ENCODE measurements at places on chromosomes 6 and 20. TPM values are rescaled to one million over a fixed set of nuclear protein-coding genes. Genes with fewer than 3 reads are reported as not detected.

DNA sequence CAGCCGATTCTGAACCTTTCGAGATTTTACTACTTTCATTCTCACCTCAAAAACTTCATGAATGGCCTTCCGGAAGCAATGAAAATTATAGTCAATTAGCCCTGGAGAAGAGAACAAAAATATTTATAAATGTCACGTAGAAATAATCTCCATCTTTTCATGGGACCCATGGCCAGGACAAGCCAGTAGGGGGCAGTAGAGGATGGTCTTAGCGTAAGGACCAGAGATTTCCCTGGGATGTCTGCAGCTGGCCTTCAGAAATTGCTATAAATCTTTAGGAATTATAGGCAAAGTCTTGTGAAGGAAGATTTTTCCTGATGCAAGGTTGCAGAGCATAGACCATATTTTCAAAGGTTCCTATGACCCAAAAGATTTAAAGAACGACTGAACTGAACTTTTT is 15.6 kb upstream of the UBE2J1 start:
- peak; percentile 30 for DNase-seq

DNA sequence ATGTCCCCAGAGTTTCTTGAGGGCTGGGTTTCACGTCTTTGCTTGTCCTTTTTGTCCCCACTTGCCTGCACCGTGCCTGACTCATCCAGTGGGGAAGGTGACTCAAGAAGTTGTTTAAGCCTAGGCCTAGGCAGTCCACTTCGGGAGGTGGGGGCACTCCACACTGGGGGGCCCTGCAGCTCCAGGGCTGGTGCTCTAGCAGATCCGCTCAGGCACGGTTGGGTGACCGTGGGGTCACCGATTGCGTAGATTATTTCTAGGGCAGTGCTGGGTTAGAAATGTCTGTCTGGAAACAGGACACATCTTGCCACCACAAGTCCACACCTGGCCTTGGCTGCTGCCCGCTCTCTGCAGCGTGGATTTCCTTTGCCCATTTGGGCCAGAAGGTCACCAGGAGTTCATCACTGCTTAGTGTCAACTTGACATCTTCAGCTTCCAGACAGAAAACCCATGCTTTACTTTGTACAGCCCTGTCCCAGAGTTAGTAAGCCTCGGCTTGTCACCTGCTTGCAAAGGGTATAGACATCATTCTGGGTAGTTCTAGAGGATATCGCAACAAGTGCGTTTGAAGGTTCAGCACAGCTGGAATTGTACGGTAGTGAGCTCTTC is 13.6 kb upstream of the C20orf144 start:
- DNase-seq: no peak

DNA sequence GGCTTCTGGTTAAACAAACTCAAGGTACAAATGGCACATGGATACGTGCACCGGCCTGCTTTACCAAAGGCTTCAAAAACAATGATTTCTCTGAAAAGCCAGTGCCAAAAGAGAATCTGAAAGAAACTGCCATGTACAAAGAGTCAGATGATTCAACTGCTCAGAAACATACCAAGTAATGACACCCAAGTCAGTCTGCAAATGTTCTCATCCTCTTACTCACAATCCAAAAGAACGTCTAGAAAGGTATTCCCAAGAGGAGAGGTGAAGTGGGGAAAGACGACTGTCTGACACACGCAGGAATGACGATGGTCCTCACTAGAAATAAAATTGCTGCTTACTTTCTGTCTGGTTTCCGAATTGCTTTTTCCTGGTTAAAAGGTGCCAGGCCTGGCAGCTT is 52.9 kb downstream of the NFATC2 start:
- DNase-seq: no peak

DNA sequence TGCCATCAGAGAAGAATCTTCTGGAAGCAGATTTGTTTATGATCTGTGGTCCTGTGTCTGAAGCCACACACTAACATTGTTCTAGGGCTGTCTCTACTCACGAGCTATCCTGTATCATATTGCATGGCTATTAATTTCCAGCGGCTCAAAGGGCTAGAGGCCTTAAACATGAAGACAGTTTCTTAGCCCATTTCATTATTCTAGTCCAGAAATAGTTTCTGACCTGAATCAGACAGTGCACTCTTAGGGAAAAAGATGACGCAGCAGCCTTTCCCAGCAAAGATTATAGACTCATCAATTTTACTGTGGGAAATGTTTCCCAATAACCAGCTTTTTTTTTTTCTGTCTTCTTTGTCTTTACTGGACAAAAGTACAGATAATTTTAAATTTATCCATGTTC is 105.3 kb upstream of the SUPT3H start:
- no peak for DNase-seq

TBX18 gene
- not detected for total RNA-seq

- DNase-seq: no peak
Measured at GRCh38 chr6:166379103-166379586, 3.6 kb downstream of the MPC1 start.

DNA sequence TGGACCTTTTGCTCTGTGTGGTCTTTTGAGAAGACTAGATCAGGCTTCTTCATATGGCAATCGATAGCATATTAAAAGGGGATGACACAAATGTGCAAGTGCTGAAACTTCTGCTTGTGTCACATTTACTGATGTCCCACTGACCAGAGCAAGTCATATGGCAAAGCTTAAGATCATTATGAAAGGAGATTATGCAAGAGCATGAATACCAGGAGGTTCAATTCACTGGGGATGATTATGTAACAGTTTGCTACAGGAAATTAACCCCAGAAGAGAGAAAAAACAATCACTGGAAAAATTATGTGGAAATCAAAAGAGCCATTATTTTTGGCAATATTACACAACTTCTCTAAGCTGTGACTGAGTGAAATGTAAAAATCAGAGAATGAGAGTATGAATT is 13.7 kb upstream of the PRDM13 start:
- DNase-seq: no peak

DNA sequence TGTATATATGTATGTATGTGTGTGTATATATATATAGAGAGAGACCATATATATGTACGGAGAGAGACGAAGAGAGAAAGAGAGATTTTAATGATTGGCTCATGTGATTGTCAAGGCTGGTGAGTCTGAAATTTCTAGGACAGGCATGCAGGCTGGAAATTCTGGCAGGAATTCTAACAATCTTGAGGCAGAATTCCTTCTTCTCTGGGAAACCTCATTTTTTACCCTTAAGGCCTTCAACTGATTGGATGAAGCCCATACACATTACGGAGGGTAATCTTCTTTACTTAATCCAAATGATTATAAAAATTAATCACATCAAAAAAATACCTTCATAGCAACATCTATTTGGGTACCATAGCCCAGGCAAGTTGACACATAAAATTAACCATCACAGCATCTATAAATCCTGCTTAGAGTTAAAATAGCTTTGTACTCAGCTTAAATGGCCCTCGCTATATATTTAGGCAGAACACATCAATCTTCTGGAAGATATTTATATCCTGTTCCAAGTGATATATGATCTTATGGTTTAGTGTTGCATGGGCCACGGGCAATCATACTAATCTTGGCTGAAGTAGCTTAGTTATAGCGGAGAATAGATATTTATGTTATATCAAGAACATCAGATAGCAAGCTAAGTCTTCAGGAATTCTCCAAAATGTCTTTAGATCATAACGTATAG is 36.6 kb downstream of the ABRACL start:
- DNase-seq: no peak

CUL9 gene
- total RNA-seq: 81.2 TPM

DNA sequence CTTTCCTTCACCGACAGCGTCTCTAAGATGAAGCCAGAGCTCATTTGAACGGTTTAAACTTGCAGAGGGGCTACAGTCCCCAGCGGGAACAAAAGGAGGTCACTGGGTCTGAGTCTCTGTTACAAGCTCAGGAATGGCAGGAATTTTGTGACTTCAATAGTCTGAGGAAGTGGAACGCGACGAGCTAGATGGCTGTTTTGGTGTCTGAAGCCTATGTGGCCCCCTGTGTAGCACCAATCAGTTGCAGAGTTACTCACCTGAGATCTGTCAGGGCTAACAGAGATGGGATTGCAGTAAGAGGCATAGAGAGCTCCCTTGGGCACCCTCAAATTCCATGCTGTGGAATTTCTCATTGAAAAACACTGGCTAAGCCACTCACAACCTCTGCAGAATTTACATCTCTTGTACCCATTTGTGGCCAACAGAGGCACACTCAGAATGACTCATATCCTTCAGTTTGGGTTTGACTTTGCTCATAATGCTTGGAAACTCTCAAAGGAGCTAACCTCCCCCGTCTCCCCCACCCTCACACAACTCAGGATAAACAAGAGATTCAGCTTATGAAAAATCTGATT is 7.1 kb upstream of the TCP11 start:
- DNase-seq: no peak

DYNLT1 gene
- total RNA-seq: 123 TPM

DNA sequence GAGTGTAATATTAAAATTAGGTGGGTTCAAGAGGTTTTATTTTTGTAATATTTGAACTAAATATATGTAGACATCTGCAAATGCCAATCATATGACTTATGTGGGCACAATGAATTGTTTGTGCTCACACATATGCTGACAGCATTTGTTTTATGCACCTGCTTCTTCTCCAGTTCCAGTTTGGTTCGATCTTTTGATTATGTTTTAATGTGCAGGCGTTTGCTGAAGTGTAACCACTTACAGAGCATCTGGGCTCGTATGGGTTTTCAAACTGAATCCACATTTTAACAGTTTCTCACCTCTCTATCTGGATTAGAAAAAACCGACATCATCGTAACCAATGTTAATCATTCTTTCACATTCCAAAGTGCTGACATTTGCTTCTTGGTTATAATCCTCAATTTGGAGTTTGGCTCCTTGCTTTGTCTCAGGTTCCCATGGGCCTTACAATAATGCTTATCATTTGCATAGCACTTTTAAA is 129.1 kb upstream of the SPACA1 start:
- DNase-seq: no peak

DNA sequence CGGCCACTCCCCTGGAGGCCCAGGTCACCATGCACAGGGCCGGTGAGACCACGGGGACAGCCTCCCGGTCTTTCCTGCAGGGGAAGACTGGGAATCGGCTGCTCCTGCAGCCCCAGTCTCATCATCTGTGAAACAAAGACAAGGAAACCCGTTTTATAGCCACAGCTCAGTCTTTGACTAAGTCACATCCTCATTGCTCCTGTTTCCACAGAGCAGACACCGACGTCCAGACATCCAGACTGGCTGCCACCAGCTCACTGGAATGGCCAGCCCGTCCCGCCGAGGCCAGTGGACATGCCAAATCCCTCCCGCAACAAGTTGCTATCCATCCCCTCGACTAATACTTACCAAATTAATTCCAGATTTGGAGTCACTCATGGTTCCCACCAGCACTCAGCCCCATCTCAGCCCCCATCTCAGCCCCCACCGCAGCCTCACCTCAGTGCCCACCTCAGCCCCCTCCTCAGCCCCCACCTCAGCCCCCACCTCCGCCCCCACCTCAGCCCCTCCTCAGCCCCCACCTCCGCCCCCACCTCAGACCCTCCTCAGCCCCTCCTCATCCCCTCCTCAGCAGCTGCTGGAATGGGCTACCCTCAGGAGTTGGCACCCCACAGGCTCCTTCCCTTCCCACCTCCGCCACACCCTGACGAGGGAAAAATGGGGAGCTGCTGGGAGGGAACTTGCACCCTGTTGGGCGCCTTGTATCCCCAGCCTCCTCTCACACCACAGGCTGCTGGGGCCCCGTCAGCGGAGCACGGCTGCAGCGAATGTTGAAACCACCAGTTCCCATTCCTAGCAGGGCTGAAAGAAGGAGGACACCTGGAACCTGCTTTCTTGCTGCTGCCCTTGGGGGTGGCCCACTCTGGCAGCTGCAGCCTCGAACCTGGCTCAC is 48.7 kb downstream of the YTHDF1 start:
- DNase-seq: no peak

GRCh38 chr6:44485601-44486401 is 98.3 kb downstream of the CDC5L start:
- DNase-seq: no peak

WFDC10B gene
- total RNA-seq: not detected

RPL10A gene
- total RNA-seq: 1,327 TPM

DNA sequence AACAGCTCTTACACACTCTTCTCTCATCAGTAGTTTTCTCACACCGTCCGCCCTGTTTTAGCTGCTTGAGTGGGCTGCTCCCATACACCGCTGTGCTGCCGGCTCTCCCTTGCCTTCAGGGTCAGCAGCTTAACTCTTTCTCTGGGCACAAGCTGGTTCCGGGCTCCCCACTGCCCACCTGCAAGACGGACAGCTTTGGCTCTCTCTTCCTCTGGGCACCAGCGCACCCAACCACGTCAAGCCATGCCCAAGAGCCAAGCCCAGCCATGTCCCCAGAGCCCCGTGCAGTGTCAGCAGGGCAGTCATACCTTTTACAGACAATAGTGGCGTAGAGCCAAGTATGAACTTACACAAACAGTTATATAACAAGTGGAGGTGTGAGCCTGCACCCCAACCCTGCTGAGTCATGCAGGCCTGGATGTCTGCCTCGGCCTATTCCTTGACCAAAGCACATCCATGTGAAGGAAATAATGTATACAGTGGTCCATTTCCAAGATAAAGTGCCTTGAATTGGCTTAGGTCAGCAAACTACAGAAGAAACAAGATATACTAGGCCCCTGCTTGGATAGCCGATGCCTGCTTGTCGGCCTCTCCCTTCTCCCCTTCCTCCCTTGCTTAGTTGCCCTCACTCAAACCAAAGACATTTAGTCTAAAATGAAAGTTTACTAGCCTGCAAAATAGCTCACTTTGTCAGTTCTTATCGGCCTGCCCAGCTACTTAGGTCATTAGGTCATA is 89.3 kb downstream of the JPH2 start:
- no peak for DNase-seq

CRIP3 gene
- total RNA-seq: 3.8 TPM

PTGIS gene
- total RNA-seq: not detected

- no peak for DNase-seq
Measured at GRCh38 chr6:38273325-38273724, 366.4 kb downstream of the BTBD9 start.

GRCh38 chr6:134358320-134358719 is 40.4 kb upstream of the SGK1 start:
- DNase-seq: no peak

MATN4 gene
- total RNA-seq: not detected

SAMD10 gene
- total RNA-seq: 14.3 TPM

HLA-DPA1 gene
- 102 TPM for total RNA-seq

CHMP4B gene
- 49.0 TPM for total RNA-seq

SLA2 gene
- total RNA-seq: 39.4 TPM

DNA sequence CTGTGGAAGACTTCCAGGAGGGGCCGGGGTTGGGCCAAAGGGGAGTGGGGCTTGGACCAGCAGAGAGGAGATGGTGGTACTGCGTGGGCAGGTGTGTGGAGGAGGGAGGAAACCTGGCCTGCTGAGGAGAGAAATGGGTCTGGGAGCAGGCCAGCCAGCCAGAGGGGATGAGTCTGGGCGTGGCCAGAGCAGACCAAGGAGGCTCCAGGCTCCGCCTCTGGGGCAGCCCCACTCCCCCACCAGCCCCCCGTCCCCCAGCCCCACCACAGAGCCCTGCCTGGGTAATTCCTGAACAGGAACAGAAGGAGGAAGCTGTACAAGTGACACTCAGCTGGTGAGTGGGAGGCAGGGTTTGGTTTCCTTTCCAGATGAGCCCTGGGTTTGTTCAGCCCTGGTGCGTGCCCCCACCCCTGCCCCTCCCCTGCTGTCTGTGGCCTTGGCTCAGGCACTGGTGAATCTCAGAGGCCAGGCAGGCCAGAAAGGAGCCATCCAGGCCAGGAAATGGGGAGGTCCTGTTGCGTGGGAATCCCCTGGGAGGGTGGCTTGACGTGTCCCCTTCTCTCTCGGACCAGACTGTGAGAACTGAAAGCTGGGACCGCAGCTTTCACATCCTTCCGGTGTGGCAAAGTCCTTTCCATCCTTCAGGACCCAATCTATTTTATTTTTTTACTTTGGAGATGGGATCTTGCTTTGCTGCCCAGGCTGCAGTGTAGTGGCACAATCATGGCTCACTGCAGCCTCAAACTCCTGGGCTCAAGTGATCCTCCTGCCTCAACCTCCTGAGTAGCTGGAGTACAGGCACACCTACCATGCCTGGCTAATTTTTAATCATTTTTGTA is 9.4 kb upstream of the SRC start:
- DNase-seq: no peak
